NAMALWA (cell line): ENCODE measurements at places on chromosomes 4 and X.

DNA sequence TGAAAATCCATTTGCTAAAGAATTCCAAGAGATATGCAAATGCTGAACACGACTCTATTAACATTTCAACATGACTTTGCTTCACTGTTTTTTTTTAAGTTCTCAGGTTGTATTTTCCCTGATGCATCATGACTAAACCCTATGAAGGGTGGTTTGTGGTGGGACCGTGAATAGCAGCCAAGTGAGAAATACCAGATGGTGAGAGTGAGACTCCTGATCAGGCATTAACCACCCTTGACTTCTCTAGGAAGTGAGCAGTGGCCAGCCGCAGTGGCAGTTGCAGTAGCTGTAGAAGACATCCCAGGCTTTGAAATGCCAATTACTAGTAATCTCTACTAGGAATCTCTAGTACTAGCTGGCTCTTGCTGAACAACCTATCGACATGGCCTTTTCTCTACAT lies 383.4 kb downstream of the FAM133A start:
- DNase-seq, result no peak

- no peak for DNase-seq
Measured at GRCh38 chrX:31523884-31524536, 452.2 kb upstream of the FTHL17 start.

GRCh38 chrX:10726647-10727046 lies 106.3 kb upstream of the MID1 start:
- no peak for DNase-seq

DNA sequence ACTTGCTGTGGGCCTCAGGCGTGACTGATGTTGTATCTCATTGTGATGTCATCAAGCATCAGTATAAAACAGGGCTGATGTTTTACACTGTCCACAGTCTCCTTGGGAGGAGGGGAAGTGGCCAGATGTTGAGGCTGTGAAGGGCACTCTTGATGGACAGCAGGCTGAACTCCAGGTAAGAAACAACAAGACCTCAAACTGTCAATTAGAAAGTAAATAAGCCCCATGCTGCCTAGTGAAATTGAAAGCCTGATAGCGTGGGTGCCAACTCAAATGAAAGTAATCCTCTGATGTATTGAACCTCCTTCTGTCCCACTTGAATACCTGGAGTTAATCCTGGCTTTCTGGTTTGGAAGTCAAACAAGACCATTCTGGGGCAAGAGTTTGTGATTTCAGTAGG lies 19.7 kb downstream of the VSIG1 start:
- DNase-seq, result no peak

- DNase-seq, result no peak
Measured at GRCh38 chr4:24642981-24643547, 58.7 kb upstream of the DHX15 start.

DNA sequence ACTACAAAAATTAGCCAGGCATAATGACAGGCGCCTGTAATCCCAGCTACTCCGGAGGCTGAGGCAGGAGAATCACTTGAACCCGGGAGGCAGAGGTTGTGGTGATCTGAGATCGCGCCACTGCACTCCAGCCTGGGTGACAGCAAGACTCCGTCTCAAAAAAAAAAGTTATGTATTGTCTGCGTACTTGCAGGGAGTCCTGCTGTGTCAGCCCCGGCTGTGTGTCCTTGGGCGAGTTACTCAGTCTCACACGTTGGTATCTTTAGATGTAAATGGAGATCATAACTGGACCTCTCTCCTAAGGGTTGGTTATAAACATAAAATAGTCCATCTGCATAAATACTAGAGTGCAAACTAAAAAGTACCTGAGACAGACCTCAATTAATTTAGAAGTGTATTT lies 22.7 kb upstream of the TBC1D14 start:
- no peak for DNase-seq

GRCh38 chr4:56229947-56230346 lies 157.3 kb downstream of the AASDH start:
- DNase-seq, result peak; percentile 34

- no peak for DNase-seq
Measured at GRCh38 chr4:87967193-87967592, 8.3 kb upstream of the SPP1 start.

DNA sequence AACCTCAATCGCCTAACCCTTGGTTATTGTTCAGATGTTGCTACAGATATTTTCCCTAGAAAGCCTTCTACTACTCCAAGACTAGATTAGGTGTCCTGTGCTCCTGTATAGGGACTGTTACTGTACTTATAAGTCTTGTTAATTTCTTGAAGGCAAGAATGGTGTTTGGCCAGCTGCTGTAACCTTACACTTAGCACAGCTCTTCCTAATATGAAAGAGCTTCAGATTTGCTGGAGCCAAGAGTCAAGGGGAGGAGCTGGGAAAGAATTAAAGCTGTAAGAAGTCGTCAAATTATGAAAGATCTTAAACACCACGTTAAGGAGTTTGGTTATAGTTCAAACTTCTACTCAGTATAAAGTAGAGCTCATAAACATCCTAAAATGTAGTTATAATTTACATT lies 245.9 kb upstream of the TLL1 start:
- no peak for DNase-seq

DNA sequence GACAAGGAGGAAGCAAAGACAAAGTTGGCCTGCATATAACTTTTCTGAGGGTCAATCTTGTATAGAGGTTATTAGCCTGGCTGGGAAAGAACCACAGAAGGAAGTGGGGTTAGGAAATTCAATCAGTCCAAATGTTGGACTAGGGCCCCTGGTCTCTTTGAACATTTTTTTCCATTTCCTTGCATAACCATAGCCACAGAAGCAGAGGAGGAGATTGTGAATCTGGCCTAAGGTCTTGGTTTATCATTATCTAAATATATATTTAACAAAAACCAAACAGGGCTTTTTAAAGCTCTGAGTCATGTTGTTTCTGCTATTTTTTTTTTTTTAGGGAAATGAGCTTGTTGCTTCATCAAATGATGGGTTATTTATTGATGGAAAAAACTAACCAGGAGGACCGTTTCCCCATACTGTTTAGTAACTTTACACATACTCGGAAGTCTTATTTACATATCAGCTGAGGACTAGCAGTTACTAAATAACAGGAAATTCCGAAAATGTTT lies 97.7 kb upstream of the ACSL4 start:
- DNase-seq, result peak; percentile 6

- no peak for DNase-seq
Measured at GRCh38 chrX:153560000-153560399, 38.9 kb downstream of the CCNQ start.

DNA sequence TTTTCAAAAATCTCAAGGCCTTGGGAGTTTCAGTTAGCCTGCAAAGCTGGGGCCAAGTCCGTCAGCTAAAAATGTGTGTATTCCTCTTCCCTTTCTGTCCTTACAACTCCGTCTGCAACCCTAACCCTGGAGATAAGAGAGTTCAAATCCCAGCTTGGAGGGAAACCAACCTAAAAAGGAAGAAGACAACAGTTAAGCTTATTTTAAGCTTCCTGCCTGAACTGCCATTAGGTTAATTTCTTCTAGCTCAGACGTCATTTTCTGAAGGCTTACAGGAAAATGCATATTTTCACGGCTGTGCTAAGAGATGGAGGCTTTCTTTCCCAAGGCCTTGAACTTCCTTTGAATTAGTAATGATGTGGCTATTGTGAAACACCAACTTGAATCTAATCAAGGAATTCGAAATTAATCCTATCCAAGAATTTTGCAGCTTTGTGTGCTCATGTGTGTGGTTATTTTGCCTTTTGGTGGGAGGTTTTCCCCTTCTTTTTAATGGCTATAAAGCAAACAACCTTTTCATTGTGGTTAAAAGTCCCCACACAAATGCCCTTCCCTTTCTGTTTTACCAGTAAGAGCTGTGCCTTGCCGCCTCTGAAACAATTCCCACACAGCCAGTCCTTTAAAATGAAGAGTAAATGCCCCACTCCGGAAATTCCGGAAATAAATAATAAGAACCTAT lies 103.5 kb downstream of the IRF2 start:
- DNase-seq, result no peak

- DNase-seq, result no peak
Measured at GRCh38 chrX:71955530-71956120, 45.0 kb downstream of the NHSL2 start.

GRCh38 chr4:1285151-1285789 lies 4.4 kb upstream of the MAEA start:
- DNase-seq, result no peak

DNA sequence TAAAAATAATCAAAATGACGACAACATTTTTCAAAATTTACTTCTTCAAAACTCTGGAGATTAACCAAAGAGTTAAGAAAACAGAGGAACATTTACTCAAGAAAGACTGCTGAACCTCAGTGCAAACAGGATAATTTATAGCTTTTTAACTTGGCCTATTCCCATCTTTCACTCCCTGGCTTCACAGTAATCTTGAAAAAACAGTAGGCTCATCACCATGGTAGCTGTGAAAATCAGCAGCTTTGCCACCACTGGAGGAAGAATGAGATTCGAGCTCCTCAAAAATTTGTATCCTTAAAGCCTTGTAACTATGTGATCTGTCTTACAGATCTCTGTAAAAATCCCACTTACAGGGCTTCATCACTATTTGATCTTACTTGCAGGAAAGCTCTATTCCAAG lies 447.7 kb upstream of the CTSO start:
- no peak for DNase-seq

DNA sequence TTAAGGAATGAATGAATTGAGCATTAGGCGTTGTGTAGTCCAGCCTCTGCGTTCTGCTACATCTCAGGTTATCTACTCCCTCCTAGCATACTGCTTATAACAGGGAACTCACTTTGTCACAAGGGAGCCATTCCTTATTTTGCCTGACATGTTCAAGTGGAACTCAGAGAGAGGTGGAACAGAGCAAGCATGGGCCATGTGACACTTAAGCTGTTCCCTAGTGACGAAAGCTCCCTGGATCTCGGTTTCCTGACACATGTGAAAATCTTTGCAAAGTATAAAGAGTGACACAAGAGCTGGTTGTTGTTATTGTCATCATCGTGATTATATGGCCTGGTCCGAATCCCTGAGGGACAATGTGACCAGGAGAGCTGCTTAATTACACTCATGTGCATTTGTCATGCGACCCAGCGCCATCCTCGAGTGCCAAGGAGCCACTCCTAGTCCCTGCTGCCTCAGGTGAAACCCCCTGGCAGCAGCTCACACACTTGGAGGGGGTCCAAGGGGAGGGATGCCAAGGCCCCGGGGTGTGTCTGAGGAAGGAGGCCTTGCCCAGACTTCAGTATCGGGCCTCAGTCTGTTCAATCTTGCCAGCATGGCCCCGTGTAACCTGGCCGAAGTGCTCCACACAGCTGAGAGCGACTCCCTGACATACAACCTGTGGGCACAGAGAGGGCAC lies 98.5 kb upstream of the MAP3K15 start:
- no peak for DNase-seq

GRCh38 chrX:119389871-119390501 lies 9.2 kb upstream of the SLC25A43 start:
- no peak for DNase-seq

- DNase-seq, result no peak
Measured at GRCh38 chr4:150884625-150885024, 130.5 kb downstream of the LRBA start.

- DNase-seq, result no peak
Measured at GRCh38 chr4:122854447-122855352, 28.1 kb downstream of the FGF2 start.

GRCh38 chr4:655464-656151 lies 18.5 kb downstream of the ATP5ME start:
- DNase-seq, result no peak

- peak; percentile 41 for DNase-seq
Measured at GRCh38 chr4:55158957-55159356, 33.6 kb upstream of the KDR start.

- DNase-seq, result no peak
Measured at GRCh38 chrX:17939724-17940123, 78.6 kb upstream of the RAI2 start.

GRCh38 chr4:4320528-4320927 lies 30.5 kb downstream of the ZBTB49 start:
- DNase-seq, result no peak

GRCh38 chr4:138686106-138686835 lies 329.3 kb upstream of the NOCT start:
- no peak for DNase-seq

GRCh38 chr4:56723659-56724230 lies 42.6 kb upstream of the HOPX start:
- no peak for DNase-seq

- DNase-seq, result no peak
Measured at GRCh38 chr4:61571761-61572559, 371.8 kb downstream of the ADGRL3 start.

DNA sequence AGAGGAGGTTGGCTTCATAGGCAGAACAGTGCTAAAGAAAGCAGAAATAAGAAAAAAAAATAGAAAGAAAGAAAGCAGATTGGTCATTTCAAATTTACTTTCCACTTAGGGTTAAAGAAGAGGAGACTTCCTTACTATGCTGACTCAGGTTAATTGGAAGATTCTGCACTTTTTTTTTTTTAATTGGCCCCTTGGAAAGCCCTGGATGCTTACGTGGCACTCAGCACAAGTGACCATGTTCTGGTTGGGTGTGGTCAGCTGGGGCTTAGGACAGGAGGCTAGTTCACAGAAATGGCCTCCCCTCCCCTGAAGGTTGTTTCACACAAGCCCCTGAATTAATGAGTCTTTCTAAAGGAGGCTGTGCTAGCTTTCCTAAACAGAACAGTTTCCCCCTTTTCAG lies 14.5 kb downstream of the MAGEA9B start:
- no peak for DNase-seq

DNA sequence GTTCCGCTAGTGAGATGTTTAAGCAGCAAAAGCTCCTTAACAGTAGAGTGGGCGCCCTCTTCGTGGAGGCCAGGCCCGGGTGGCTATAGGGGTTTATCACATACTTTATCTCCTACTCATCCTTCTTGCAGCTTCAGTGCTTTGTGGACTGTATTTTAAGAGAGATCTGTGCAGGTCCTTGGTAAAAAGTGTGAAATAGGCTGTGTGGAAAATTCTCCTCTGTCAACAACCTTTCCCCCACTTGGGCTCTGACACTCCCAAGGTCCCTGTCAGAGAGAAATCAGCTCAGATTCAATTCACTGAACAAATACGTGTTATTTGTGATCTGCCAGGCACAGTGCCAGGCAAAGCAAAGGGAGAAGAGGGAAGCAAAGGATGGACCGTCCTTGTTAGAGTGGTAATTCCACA lies 214.3 kb upstream of the PPARGC1A start:
- no peak for DNase-seq

DNA sequence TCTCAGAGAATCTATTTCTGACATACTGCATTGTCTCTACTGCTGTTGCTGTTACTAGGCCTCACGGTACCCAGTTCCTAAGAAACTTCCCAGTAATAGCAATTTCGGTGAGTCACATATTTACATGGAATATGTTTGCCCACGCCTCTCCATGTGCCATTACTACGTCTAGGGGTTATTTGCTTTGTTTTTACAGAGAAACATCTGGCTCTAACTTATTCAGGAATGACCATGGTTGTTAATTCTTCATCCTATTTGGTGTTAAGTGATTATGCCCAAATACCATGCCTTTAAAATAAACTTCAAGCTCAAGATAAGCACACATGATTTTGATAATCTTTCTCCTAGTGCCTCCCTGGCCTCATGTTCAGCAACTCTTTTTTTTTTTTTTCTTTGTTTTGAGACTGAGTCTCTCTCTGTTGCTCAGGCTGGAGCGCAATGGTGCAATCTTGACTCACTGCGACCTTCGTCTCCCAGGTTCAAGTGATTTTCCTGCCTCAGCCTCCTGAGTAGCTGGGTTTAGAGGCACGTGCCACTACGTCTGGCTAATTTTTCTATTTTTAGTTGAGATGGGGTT lies 101.0 kb upstream of the HS3ST1 start:
- no peak for DNase-seq
